Thymus (tissue), 14 donors: ENCODE measurements at places on chromosomes 6 and 20. TPM values are rescaled to one million over a fixed set of nuclear protein-coding genes. Genes with fewer than 3 reads are reported as not detected.

DNA sequence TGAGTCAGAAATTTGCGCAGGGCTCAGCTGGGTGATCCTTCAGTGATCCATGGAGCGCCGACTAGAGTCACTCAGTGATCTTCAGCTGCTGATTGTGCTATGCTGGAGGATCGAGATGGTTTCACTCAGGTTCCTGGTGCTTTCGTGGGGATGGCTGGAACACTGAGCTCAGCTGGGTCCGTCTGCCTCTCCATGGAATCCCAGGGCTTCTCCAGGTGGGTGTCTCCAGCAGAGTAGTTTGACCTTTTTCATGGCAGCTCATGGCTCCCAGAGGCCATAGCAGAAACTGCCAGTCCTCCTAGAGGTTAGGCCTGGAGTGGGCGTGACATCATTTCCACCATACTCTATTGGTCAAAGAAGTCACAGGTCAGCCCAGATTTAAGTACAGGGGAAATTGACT lies 88.8 kb upstream of the SIRPA start:
- H3K4me3 ChIP-seq = no peak overlapping the region
- H3K27ac ChIP-seq = no peak overlapping the region
- peaks cover 48% of the 10 kb centered on the region for H3K27me3 ChIP-seq
- DNase-seq = no peak
- no peaks in the 10 kb centered on the region for H3K4me1 ChIP-seq

- peaks cover 4% of the 10 kb centered on the region for H3K4me1 ChIP-seq
- H3K27ac ChIP-seq = no peak overlapping the region
- H3K36me3 ChIP-seq = peaks cover 50% of the 10 kb centered on the region
- no peaks in the 10 kb centered on the region for H3K27me3 ChIP-seq
Observed at GRCh38 chr6:41901882-41902519, 6.8 kb upstream of the USP49 start.

DNA sequence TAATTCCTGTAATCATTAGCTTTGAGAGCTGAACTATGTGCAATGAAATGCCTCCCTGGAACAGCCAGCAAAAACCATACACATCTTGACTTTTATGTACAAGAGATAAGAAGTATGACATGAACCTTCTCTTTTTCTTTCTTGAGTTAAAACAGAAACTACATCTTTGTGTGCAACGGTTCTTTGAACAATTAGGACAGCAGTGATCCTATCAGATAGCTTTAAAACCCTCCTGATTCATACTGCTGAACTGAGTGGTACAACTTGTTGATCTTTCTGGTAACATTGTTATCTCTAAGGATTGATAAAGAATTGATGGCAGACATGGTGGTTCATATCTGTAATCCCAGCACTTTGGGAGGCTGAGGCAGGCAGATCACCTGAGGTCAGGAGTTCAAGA lies 43.4 kb downstream of the TRAF3IP2 start:
- H3K27ac ChIP-seq = peak overlapping the region; percentile 81
- DNase-seq = no peak
- no peaks in the 10 kb centered on the region for H3K27me3 ChIP-seq
- H3K4me3 ChIP-seq = no peak overlapping the region

DNA sequence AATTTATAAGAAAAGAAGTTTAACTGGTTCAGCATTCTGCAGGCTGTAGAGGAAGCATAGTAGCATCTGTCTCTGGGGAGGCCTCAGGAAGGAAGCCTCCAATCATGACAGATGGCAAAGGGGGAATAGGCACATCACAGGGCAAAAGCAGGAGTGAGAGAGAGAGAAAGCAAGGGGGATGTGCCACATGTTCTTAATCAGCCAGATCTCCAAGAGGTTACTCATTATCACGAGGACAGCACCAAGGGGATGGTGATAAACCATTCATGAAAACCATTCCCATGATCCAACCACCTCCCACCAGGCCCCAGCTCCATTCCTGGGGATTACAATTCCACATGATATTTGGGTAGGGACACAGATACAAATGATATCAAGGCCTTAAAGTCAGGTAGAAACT lies 217.5 kb upstream of the TCF21 start:
- no peak for DNase-seq
- H3K4me3 ChIP-seq = no peak overlapping the region
- H3K27me3 ChIP-seq = no peaks in the 10 kb centered on the region
- H3K4me1 ChIP-seq = no peaks in the 10 kb centered on the region

GRCh38 chr20:24461848-24462247 lies 7.6 kb upstream of the SYNDIG1 start:
- no peak overlapping the region for H3K27ac ChIP-seq
- no peaks in the 10 kb centered on the region for H3K4me1 ChIP-seq
- no peaks in the 10 kb centered on the region for H3K36me3 ChIP-seq

- no peak for DNase-seq
- H3K36me3 ChIP-seq = no peaks in the 10 kb centered on the region
- H3K27ac ChIP-seq = no peak overlapping the region
Observed at GRCh38 chr20:53930651-53931504, 139.5 kb downstream of the BCAS1 start.

GRCh38 chr6:101543796-101544195 lies 150.3 kb downstream of the GRIK2 start:
- no peaks in the 10 kb centered on the region for H3K36me3 ChIP-seq
- H3K27ac ChIP-seq = no peak overlapping the region
- no peaks in the 10 kb centered on the region for H3K4me1 ChIP-seq
- no peak for DNase-seq
- H3K4me3 ChIP-seq = no peak overlapping the region

DNA sequence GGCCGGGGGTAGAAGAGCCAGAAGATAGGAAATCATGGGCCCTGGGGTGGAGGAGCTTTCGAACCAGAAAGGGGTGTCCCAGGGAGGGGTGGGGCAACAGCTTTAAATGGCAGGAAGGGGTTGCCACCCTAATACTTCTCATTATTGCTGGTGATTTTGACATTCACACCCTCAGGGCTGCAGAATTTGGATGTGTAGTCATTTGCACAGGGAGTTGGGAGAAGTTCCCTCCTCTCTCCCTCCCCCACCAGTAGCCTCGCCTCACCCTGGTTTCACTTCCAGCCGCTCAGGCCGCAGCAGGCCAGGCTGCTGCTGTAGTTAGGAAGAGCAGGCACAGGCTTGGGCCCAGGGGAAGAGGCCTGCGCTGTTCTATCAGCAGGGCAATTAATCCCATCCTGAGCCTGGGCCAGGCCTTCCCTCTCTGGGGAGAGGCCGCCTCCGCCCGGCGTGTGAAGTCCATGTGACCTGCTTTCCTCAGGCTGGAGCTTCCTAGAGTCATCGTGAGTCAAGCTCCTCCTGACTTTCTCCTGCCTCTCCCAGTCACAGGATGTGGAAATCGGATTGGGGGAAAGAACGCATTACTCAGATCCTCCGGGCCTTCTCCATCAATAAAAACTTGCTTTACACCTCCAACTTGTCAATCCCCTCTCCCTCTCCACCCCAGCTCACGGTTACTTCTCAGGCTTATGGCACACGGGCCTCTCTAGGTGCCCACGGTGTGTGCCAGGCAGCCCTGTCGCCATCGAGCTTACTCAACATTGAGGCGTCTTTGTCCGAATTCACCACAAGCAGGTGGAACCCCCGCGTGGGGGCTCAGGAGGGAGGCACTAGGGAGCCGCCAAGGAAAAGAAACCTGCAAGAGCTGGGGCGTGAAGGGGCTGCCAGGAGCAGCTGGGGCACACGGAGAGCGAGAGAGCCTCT lies 7.8 kb downstream of the ADTRP start:
- H3K27me3 ChIP-seq = no peaks in the 10 kb centered on the region
- peak overlapping the region; percentile 75 for H3K27ac ChIP-seq
- H3K4me1 ChIP-seq = no peaks in the 10 kb centered on the region
- no peak for DNase-seq

- no peaks in the 10 kb centered on the region for H3K27me3 ChIP-seq
- no peak for DNase-seq
- H3K4me3 ChIP-seq = no peak overlapping the region
- peaks cover 33% of the 10 kb centered on the region for H3K36me3 ChIP-seq
- H3K4me1 ChIP-seq = peaks cover 25% of the 10 kb centered on the region
Observed at GRCh38 chr6:25157183-25157582, 122.0 kb upstream of the CARMIL1 start.

DNA sequence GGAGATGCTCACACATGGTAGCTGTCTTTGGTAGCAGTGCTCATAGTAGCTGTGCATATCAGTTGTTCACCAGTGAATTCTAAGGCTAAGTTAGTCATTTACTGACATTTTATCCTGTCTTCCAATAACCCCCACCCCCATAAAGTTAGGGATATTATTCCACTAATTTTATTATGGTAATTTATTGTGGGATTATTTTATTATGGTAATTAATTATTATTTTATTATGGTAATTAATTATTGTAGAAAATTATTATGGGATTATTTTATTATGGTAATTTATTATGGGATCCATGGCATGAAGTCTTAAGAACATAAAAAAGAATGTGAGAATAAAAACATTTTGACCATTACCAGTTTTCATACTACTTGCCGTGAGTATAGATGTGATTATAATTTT lies 406.5 kb downstream of the LAMA2 start:
- no peaks in the 10 kb centered on the region for H3K36me3 ChIP-seq
- DNase-seq = no peak
- H3K27me3 ChIP-seq = no peaks in the 10 kb centered on the region
- no peak overlapping the region for H3K4me3 ChIP-seq
- H3K4me1 ChIP-seq = no peaks in the 10 kb centered on the region

DNA sequence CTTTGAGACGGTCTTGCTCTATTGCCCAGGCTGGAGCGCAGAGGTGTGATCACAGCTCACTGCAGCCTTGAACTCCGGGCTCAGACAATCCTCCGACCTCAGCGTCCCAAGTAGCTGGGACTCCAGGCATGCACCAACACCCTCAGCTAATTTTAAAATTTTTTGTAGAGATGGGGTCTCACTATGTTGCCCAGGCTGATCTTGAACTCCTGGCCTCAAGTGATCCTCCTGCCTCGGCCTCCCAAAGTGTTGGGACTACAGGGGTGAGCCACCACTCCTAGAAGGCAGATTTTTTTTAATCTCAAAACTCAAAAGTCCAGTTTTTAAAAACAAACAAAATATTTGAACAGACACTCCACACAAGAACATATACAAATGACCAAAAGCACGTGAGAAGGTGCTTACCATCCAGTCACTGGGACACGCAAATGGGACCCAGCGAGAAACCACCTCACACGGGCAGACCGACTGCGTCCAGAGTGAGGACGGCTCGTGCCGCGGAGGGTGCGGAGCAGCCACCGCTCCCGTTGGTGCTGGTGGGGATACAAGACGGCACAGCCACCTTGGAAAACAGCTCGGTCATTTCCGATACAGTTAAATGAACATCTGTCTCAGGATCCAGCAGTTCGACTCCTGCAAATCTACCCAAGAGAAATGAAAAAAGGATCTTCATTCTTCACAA lies 8.5 kb upstream of the HELZ2 start:
- peaks cover 8% of the 10 kb centered on the region for H3K36me3 ChIP-seq
- peaks cover 3% of the 10 kb centered on the region for H3K27me3 ChIP-seq
- H3K4me1 ChIP-seq = peaks cover 6% of the 10 kb centered on the region
- DNase-seq = no peak
- H3K27ac ChIP-seq = no peak overlapping the region

- H3K27ac ChIP-seq = no peak overlapping the region
- H3K4me3 ChIP-seq = no peak overlapping the region
- no peaks in the 10 kb centered on the region for H3K4me1 ChIP-seq
- no peaks in the 10 kb centered on the region for H3K27me3 ChIP-seq
Observed at GRCh38 chr20:56322681-56323080, 36.1 kb upstream of the FAM210B start.

GRCh38 chr20:41657655-41658054 lies 39.5 kb upstream of the CHD6 start:
- no peaks in the 10 kb centered on the region for H3K27me3 ChIP-seq
- no peak overlapping the region for H3K27ac ChIP-seq
- no peak for DNase-seq
- H3K36me3 ChIP-seq = no peaks in the 10 kb centered on the region
- no peak overlapping the region for H3K4me3 ChIP-seq

DNA sequence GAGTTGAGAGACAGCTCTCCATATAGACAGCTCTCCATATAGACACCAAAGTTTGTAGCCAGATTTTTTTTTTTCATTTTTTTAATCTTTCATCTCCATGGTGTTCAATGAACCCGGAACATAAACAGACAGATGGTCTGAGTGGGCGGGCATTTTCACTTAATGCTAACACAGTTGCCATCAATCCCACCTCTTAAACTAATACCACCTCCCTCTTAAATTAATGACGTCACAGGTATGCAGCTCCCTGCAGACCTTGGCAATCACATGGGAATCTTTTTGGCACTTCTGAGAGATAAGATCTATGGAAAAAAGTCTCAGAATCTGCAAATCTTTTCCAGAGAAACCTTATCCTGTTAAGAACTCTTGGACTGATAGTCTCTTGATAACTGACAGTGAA lies 43.2 kb downstream of the PFDN4 start:
- H3K36me3 ChIP-seq = no peaks in the 10 kb centered on the region
- H3K27me3 ChIP-seq = no peaks in the 10 kb centered on the region
- H3K4me1 ChIP-seq = no peaks in the 10 kb centered on the region
- no peak overlapping the region for H3K4me3 ChIP-seq
- H3K27ac ChIP-seq = no peak overlapping the region

GRCh38 chr20:57977569-57977968 lies 250.9 kb downstream of the ANKRD60 start:
- no peak overlapping the region for H3K4me3 ChIP-seq
- H3K36me3 ChIP-seq = no peaks in the 10 kb centered on the region
- H3K27ac ChIP-seq = no peak overlapping the region
- H3K27me3 ChIP-seq = no peaks in the 10 kb centered on the region
- H3K4me1 ChIP-seq = no peaks in the 10 kb centered on the region

- H3K27ac ChIP-seq = peak overlapping the region; percentile 90
- no peaks in the 10 kb centered on the region for H3K36me3 ChIP-seq
- H3K4me3 ChIP-seq = no peak overlapping the region
- peak; percentile 51 for DNase-seq
- H3K27me3 ChIP-seq = no peaks in the 10 kb centered on the region
- H3K4me1 ChIP-seq = peaks cover 24% of the 10 kb centered on the region
Observed at GRCh38 chr6:169556758-169557548, 144.9 kb downstream of the WDR27 start.

DNA sequence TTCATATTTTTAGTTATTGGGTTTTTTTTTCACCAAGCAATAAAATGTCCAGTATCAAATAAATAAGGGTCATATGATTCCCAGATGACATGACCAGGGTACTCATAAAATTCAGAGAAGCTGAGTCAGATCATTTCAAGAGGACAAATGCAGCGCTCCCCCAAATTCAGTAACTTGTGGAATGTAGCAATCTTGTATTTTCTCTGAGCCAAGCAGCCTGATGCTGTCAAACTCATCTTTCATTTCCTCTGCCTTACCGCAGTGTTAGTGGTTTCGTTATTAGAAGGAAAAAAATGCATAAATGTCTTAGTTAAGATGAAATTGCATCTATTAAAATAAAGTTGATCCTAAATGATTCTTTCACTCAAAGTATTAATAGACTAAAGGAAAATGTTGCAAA lies 57.8 kb upstream of the EDN1 start:
- no peak overlapping the region for H3K27ac ChIP-seq
- no peak for DNase-seq
- H3K4me3 ChIP-seq = no peak overlapping the region
- H3K4me1 ChIP-seq = no peaks in the 10 kb centered on the region
- H3K27me3 ChIP-seq = no peaks in the 10 kb centered on the region
- H3K36me3 ChIP-seq = no peaks in the 10 kb centered on the region

The PAK5 gene
- 0.75 TPM for polyA plus RNA-seq

The SOX18 gene
- 17.2 TPM for polyA plus RNA-seq

The IFNGR1 gene
- polyA plus RNA-seq = 197 TPM

The RMND1 gene
- 17.0 TPM for polyA plus RNA-seq

The SFT2D1 gene
- polyA plus RNA-seq = 106 TPM

The RNF39 gene
- polyA plus RNA-seq = 2.0 TPM

The PDE7B gene
- 5.8 TPM for polyA plus RNA-seq

The PNPLA1 gene
- 0.21 TPM for polyA plus RNA-seq

The TRIM10 gene
- 0.16 TPM for polyA plus RNA-seq

The LGSN gene
- 0.23 TPM for polyA plus RNA-seq

The EPHA7 gene
- polyA plus RNA-seq = 0.39 TPM
